ENCODE measurements at places on chromosomes 6 and 20.

- no peak for DNase-seq
These were observed 66.9 kb downstream of the GMPR start for GRCh38 chr6:16305246-16305725.

GRCh38 chr6:156771047-156771446, 6.1 kb upstream of the ARID1B start:
- DNase-seq = no peak

- DNase-seq = no peak
These were observed 122.5 kb downstream of the CARMIL1 start for GRCh38 chr6:25401711-25402110.

GRCh38 chr6:56944661-56945060, 10.2 kb upstream of the BEND6 start:
- DNase-seq = no peak

GRCh38 chr6:6790393-6790792, 201.9 kb downstream of the LY86 start:
- DNase-seq = no peak

DNA sequence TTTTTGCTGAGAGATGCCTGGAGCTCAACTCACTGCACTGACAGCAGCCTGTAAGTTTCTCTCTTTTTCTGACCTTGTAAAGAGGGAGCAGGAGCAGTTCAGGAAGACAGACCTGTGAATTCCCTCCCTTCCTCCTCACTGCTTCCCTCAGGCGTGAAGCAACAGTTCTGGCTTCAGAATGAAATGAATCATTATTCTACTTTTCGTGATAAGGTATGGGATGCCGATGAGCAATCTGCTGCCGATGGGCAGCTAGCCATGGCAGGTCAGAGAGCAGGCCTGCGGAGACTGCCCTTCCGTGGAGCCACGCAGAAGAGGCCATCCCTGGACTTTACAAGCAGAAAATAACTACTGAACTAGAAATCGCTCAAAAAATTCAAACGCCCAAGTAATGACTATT, 426.5 kb upstream of the RNF217 start:
- DNase-seq = no peak

GRCh38 chr20:4961746-4962145, 39.6 kb downstream of the SLC23A2 start:
- DNase-seq = peak; percentile 30

GRCh38 chr6:11621119-11621518, 83.6 kb downstream of the TMEM170B start:
- DNase-seq = no peak

DNA sequence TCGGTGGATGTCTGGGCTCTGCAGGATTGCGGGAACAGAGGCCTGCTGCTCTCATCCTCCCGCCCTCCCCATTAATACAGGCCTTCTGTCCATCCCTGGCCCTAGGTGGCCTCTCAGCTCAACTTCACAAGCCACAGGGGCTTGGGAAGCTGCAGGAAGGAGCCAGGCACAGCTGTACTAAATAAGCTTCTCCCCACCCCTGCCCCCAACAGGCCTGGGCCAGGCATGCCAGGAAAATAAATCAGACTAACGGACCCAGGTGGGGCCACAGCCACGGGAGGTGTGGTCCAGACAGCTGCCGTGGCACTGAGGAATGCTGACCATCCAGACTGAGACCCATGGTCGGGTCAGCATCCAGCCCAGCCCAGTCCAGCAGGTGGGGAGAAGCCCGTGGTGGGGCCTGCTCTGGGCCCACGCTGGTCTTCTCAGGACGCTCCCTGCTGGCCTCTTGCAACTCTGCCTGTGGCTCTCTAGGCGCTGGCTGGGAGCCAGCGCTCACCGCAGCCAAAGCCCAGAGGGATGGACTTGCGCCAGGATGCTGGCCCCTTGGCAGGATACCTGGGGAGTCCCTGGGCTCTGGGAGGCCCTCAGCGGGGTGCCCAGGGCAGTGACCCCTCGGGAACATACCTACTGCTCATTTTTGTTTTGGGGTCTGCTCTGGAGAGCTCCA, 8.6 kb upstream of the YTHDF1 start:
- no peak for DNase-seq

DNA sequence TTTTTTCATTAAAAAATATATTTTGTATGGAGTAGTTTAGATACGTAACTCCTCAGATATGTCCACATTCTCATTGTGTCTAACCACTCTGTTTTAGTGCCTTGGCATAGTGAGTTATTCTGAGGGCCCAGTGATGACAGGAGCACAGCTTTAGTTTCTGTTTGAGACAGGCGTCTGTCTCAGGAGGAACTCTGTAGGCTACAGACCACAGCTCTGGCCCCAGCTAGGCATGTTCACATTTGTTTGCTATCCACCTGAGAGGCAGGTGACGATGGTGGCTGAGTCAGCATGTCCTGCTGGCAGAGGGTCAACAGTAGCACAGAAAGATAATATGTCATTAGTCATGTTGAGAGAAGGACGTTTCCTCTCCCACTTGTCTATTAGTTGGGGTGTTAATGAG, 16.3 kb downstream of the LRRC1 start:
- no peak for DNase-seq

DNA sequence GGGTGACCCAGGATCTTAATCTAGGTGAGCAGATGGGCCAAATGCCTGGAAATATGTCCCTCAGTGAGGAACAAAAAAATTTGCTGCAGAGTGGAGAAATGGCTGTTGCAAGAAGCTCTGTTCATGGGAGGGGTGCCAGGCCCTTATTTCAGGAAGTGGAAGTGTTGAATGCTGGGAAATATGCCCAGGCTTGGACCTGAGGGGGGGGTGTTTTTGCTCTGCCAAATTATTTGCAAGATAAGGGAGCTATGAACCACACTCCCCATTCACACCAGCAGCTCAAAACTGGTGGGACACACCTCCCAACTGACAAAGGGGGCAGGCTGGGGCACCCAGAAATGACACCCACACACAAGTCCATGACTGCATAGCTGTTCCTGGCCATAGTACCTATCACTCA, 8.7 kb downstream of the CST4 start:
- no peak for DNase-seq

- no peak for DNase-seq
These were observed 457.3 kb downstream of the TBC1D32 start for GRCh38 chr6:120876931-120877330.

DNA sequence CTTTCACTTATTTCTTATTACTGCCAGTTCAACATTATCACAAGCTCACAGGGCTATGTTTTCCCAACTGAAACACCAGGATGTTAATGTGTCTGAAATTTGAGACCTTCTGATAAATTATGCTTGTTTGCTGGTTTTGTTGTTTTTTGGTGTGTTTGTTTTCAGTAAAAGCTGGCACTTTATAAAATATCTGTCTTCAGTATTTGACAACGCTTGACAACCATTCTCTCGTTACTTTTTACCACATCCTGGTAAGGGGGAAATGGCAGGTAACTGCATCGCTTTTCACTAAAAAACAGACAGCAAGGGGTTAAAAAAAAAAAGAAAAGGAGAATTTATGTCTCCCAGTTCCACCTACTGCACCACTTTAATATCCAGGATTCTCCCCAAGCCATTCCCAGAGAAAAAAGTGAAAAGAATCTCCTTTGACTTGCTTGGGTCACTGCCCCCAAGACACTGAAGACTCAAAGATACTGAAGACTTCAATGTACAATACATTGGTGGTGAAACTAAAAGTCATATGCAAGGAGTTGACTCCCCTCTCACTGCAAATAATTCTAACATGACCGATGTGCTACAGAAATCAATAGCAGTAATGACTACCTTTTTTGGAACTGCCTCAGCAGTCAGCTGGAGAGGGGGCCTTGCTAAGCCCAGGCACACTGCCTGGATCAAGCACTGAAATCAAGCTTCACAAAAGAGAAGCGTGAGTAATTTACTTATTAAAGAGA, 88.9 kb downstream of the HIVEP2 start:
- DNase-seq = peak; percentile 57

DNA sequence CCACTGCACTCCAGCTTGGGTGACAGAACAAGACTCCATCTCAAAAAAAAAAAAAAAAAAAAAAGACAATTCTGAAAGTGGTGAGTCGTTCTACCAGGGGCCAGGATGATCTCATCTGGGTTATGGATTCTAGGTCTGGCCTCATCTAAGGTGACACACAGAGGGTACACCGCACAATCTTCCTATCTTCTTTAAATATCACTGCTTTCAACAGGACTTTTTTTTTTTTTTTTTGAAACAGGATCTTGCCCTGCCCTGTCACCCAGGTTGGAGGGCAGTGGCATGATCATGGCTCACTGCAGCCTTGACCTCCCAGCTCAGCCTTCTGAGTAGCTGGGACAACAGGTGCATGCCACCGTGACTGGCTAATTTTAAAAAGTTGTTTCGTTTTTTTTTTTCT, 67.7 kb downstream of the SLC16A10 start:
- peak; percentile 50 for DNase-seq

- no peak for DNase-seq
These were observed 11.1 kb downstream of the LAMA5 start for GRCh38 chr20:62355878-62356588.

DNA sequence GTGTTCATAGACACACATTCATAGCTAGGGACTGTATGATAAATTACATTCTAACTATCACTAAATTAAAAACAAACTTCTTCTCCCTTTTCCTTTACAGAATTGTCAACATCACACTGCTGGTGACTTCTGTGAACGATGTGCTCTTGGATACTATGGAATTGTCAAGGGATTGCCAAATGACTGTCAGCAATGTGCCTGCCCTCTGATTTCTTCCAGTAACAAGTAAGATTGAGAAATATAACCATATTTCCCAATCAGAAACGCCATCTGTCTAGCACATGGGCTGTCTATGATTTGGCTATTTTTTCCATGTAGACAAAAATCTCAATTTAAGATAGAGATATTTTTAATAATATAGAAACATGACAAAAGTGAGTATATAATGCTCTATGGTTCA, 367.7 kb downstream of the ARHGAP18 start:
- DNase-seq = no peak

DNA sequence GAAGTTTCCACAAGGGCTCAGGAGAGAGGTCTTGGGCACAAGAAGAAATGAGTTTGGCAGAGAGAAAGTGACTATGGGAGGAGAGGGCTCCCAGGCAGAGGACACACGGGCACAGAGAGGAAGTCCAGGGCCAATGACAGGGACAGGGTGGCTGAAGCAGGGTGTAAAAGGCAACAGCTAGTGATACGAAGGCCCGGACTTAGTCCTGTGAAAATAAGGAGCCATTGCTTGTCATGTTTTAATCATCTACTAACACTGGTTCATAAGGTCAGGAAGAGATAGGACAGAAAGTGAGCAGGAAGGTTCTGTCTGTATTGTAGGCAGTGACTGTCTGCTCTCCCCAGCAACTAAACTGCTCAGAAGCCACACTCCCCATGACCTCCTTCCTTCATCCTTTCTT, 204.7 kb upstream of the SHLD1 start:
- no peak for DNase-seq

- DNase-seq = no peak
These were observed 173.2 kb upstream of the SOX4 start for GRCh38 chr6:21420146-21420878.

DNA sequence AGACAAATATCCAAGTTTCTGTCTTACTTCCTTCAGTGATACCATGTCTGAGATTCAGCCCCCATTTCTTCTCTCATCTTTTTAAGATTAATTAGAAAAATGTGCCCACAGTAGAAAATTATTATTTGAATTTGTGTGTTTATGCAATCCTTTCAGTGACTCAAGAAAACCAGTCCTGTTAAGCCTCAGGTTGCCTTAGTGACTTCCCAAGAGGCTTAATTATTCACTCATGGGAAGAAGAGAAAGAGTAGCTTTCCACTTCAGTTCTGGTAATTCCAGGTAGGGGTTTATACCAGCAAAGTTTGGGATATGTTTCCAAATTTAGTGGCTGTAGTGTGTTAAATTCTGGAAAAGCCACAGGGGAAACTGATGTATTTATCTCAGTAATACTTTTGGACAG, 149.1 kb downstream of the RIMS1 start:
- no peak for DNase-seq

- DNase-seq = no peak
These were observed 301.2 kb downstream of the LRFN2 start for GRCh38 chr6:40285996-40286395.

DNA sequence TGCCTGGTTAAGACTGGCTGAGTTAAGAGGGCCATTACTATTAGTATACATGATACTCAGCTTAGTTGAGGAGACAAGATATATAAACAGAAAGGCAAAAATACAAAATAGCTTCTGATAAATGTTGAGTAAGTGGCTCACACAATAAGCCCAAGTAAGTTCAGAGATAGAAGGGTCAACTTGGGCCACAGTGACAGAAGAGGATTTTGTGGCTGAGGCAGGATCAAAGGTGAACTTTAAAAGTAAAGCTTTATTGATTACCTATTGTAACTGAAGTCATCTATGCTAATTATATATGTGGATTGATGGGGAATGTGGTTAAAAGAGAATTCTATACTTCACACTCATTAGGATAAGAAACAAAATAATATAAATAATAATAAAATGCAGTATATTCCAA, 80.8 kb downstream of the PHACTR2 start:
- no peak for DNase-seq

DNA sequence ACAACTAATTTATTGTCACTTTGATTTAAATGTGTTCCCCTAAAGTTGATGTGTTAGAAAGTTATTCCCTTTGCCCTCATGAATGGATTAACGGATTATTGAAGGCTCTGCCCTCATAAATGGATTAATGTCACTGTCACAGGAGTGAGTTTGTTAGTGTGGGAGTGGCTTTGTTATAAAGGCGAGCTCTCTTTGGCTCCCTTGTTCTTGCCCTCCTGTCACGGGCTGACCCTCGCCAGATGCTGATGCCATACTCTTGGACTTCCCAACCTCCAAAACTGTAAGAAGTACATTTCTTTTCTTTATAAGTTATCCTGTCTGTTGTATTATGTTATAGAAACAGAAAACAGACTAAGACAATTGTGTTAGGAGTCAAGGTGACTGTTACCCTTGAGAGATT, 22.7 kb upstream of the POPDC3 start:
- no peak for DNase-seq

GRCh38 chr20:51400051-51400926, 142.2 kb downstream of the NFATC2 start:
- DNase-seq = peak; percentile 78

DNA sequence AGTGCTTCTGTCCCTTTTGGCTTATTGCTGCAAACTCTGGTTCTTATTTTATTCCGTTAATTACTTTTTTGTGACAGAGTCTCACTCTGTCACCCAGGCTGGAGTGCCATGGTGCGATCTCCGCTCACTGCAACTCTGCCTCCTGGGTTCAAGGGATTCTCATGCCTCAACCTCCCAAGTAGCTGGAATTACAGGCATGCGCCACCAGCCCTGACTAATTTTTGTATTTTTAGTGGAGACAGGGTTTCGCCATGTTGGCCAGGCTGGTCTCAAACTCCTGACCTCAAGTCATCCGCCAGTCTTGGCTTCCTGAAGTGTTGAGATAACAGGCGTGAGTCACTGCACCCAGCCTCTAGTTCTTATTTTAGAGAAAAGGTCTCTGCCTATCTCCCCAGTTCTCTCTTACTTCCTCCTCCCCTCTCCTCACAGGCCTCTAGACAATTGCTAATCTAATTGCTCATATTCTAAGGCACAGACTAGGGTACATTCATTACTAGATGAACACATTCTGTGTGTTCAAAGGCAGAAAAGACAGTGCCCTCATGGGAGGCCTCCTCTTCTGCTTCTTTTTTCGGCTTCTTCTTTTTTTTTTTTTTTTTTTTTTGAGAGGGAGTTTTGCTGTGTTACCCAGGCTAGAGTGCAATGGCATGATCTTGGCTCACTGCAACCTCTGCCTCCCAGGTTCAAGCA, 27.0 kb downstream of the EDEM2 start:
- DNase-seq = peak; percentile 21

All from activated CD4-positive, alpha-beta T cell treated with anti-CD3 and anti-CD28 coated beads for 48 hours (primary cell).